ENCODE measurements at places on chromosomes 5 and 9.

DNA sequence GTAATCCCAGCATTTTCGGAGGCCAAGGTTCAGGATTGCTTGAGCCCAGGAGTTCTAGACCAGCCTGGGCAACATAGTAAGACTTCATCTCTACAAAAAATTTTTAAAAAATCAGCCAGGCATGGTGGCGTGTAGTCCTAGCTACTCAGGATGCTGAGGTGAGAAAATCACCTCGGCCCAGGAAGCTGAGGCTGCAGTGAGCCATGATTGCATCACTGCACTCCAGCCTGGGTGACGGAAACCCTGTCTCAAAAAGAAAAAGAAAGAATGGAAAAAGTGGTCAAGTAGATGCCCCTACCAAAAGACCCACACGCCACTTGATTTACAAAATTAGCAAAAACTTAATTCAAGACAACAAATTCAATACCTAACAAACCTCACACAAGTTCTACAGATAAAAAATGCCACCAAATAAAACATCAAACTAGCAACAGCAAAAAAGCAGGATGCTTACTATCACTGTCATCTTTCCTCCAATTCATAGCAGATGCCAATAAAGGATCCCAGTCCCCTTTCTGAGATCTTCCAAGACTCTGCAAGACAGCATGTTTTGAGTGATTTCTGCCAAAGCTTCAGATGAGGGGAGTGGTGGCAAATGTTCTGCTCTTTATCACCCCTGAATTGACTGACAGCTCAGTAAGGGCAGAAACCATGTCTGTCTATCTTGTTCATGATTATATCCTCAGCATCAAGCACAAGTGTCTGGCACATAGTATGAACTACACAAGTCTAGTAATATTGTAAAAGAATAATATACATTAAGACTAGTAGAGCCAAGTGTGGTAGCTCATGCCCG is 34.2 kb upstream of the TESK1 start:
- no peak for DNase-seq

DNA sequence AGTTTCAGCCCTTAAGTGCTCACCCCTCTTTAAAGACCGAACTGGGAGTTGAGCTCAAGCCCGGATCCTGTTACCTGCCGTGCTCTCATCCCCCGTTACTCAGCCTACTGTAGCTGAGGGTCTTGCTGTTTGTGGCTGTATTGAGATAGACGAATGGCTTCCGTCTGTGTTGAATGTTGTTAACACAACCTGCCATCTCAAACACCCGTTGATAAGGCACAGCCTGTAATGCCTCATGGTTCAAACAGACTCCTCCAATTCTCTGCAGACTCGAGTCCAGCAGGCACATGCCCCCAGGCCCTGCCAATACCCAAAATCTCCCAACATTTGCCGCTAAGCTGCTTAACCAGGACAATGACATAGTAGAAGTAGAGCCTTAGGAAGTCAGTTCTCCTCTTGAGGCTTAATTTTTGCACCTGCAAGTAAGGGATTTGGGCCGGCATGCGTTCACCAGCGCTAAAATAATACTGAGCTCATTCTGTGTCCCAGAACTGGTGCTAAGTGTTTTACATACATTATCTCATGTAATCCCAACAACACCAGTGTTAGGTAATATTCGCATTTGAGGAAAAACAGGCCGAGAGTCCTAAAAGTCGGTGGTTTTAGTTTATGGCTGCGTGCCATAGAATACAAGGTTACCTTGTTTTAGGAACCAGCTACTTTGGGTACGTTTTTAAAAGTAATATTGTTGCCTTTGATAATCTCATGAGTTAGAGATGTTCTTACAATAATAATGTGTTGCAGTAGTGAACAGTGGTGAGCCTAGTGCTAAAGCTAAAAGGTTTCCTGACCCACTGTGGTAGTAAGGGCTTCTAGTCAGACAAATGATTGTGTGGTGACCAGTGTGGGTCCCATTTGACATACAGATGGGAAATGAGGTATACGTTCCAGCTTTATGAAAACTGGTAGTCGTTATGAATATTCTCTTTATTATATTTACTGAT is 1.5 kb upstream of the RFX3 start:
- no peak for DNase-seq

- DNase-seq = no peak
Measured at GRCh38 chr5:179143446-179143845, 83.3 kb downstream of the ZNF354C start.

- DNase-seq = no peak
Measured at GRCh38 chr5:36839489-36840476, 36.8 kb upstream of the NIPBL start.

DNA sequence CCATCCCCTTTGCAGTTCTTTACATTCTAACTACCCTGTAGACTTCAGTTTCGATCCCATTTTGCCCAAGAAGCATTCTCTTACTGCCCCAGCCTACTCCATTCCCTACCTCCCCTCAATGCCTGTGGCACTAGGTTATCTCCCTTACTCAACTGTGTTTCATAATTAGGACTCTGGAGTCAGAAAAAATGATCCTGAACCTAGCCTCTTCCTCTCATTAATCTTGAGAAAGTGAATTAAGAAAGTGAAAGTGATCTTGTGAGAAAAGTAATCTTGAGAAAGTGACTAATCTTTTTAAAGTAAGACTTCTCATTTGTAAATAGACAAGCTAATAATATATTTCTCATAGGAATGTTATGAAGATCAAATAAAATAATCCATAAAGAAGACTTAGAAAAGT is 444.0 kb upstream of the TRPC7 start:
- no peak for DNase-seq

DNA sequence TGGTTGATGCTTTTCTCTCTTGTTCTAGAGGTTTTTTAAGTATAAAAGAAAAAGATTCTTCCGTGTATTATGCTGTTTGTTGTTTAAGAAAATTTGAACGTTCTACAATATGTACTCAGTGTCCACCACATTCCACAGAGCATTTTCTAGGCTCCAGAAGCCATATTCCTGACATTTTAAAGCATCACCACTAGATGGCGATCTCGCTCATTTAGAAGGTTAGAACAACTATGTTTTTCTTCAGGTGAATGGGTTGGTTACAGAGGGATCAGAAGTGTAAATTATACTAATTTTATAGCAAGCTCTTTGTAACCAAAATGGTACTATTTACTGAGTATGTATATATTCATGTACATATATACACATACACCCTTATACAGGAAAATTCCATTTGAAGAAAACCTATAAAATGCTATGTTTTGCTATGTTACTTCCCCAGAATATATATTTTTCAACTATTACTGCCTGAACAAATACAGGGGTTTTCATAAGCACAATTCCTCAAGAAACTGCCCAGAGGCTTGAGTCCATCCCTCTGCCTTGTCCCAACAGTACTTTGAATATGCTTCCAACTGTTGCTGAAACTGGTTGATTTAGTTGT is 284.3 kb downstream of the CCDC171 start:
- DNase-seq = peak; percentile 5

DNA sequence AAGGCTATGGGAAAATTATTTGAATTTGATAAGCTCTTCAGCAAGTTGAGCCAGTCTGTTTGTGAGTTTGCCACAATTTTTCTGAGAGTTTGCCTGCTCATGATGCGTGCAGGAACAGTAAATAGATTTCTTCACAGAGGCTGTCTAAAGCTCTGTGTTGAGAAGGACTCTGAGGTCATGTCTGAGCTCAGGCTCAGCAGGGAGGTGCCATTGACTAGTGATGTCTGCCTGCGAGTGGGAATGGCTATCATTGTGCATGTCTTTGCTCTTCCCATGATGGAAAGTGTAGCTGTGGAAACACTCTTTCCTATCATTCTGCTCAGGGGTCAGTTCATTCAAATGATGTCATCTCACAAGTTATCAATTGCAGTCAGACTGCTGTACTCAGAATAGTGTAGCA is 142.8 kb downstream of the RASEF start:
- no peak for DNase-seq

DNA sequence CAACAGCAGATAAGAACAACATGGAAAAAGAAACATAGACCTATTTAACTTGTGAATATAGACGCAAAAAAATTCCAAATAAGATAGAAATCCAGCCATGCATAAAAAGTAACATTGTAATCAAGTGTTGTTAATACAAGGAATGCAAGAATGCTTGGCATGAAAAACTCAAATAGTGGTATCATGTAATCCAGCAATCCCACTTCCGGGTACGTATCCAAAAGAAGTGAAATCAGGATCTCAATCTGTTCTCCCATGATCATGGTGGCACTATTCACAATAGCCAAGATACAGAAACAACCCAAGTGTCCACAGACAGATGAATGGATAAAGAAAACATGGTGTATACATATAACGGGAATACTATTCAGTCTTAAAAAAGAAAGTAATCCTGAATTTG is 437.4 kb downstream of the ARHGEF28 start:
- no peak for DNase-seq

GRCh38 chr5:116428966-116429365 is 145.7 kb downstream of the SEMA6A start:
- DNase-seq = no peak

GRCh38 chr5:142131394-142131793 is 22.8 kb downstream of the NDFIP1 start:
- no peak for DNase-seq

DNA sequence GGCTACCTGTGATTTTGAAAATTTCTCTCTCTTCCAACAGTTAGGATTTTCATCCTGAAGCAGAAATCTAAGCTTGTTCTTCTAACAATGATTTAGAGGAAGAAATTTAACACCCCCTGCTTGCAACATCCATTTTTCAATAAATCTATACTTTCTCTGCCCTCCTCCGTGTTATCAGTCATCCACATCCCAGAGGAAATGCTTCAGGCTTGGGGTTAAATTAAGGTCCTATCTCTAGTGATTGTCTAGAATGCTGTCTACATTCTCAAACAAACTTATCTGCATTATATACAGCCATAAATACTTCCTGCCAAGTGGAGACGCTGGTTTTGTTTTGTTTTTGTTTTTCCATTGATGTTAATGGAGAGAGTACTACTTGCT is 371.0 kb downstream of the CSNK1G3 start:
- DNase-seq = no peak

- no peak for DNase-seq
Measured at GRCh38 chr5:74182603-74183002, 457.9 kb downstream of the ENC1 start.

DNA sequence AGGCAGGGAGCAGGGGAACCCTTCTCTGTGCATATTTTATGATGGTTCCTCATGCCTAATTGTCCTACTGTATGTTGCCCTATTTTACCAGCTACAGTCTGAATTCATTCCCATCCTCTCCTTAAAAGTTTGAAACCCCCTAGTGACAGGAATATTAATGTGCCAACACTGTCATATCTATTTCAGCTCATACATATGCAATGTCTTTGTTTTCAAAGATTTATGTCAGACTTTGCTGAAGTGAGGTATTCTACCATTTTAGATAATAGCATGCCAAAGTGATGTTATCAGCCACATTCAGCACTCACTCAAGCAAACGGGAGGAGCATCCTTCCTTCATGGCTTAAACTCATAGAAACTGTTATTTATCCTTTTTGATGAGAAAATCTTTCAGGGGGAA is 696.5 kb downstream of the NR2F1-AS1 start:
- DNase-seq = no peak

DNA sequence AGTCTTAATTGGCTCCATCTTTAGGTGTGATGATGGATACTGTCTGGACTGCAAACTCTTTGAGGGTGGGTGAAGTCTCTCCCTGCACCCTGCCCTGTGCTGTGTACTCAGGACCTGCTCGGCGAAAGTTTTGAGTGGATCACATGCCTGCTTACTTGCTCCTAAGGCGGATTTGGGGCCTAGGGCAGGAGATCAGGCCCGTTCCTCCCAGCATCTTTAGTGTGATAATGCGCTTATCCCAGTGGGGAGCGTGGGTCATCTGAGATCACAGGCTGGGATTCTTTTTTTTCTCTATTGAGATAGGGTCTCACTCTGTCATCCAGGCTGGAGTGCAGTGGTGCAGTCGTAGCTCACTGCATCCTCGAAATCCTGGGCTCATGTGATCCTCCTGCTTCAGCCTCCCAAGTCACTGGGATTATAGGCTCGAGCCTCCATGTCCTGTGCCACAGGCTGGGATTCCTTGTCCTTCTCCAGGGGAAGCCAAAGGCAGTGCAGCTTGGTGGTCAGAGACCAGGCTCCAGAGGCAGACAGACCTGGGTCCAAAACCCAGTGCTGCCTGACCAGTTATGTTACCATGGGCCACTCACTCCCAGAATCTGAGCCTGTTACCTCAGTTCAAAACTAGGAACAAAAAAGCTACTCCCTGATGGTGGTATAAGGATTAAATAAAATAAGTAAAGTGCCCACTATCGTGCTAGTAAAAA is 59.7 kb downstream of the ZNF618 start:
- DNase-seq = no peak

DNA sequence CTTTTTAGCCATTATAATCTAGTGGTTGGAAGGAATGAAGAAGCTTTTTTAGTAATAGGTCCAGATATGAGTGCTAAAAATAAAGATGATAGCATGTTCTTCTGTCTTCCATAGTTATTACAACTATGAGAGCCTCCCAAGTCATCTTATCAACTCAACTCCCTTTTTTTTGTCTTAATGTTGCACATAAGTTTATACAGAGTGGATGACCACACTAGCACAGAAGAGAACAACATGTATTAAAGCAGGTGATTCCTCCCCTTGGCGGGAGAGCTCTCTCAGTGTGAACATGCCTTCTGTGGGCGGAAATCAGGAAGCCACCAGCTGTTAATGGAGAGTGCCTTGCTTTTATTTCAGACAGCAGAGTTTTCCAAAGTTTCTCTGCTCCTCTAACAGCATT is 40.1 kb upstream of the STX17 start:
- DNase-seq = no peak

DNA sequence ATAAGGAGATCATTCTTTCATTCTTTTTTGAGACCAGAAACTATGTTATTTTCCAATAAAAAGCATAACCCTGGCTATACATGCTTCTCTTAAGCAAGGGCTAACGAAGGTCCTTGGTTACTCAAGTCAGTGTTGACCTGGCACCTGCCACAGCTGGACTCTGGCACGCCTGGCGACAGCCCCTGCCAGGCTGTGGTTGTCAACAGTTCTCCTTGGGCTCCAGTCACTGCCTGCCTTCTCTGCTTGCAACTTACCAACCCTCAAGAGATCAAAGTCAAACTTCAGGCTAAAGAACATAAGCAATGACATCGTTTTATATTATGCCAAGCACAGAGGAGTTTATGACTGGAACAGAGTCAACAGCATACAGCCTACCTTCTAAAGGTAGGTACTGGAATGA is 61.4 kb upstream of the TBC1D9B start:
- no peak for DNase-seq

GRCh38 chr9:137630679-137631078 is 11.9 kb downstream of the EHMT1 start:
- DNase-seq = no peak

DNA sequence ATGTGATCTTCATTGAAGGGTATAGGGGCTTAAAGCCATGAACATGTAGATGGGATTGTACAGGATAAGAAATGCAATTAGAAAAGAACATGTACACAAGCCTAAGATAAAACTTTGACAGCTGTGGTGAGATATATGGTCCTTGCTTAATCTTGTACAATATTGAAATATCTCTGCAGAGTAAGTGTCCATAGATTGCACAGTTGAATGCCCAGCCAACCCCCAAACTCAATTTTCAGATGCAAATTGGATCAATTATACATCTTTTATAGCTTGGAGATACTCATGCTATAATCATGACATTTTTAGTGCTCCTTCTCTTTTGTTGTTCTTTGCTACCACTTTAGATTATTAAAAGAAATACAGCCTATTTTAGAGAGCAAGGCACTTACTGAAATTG is 59.5 kb upstream of the CHSY3 start:
- no peak for DNase-seq

- no peak for DNase-seq
Measured at GRCh38 chr5:1352231-1353219, 7.6 kb upstream of the CLPTM1L start.
